Stimulated activated CD4-positive, alpha-beta T cell treated with anti-CD3 and anti-CD28 coated beads, Interleukin-15, amount 100 ng/mL, for 1 hour (primary cell): ENCODE measurements at places on chromosomes 3 and 15.

GRCh38 chr3:71166339-71167240 lies 416.9 kb downstream of the FOXP1 start:
- no peak for DNase-seq

- no peak for DNase-seq
Measured at GRCh38 chr15:83462953-83463433, 15.9 kb downstream of the SH3GL3 start.

DNA sequence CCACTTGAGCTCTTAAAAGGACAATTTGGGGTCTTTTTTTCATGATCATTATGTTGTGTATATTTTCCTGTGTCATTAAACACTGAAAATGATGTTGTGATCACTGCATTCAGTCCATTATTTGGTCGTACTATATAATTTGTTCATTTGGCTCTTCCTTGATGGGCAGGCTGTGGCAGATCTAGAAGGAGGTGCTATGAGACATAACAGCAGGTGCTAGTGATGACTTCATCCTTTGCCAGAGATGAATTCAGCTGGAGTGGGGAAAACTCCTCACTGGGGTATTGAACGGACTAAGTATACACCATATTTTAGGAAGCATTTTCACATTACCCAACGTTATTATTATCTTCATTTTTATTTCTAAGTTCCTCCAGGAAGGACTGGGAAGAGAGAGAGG lies 12.0 kb downstream of the CMTM7 start:
- no peak for DNase-seq

DNA sequence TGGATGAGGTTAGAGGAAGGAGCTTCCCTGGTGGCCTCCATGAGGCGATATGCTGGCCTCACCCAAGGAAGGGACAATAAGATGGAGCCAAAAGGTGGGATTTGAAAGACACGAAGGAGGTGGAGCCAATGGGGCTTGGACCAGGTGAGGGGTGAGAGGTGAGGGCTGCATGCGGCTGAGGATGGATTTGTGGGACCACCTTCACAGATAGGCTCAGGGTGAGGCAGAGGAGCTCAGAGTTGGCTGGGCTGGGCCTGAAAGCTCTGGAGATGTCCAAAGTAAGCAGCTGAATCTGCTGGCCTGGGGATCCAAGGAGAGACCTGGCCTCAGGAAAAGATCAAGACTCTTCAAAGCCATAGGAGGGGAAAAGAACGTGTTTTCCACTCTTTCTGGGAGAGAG lies 49.8 kb downstream of the EXOG start:
- DNase-seq: no peak

DNA sequence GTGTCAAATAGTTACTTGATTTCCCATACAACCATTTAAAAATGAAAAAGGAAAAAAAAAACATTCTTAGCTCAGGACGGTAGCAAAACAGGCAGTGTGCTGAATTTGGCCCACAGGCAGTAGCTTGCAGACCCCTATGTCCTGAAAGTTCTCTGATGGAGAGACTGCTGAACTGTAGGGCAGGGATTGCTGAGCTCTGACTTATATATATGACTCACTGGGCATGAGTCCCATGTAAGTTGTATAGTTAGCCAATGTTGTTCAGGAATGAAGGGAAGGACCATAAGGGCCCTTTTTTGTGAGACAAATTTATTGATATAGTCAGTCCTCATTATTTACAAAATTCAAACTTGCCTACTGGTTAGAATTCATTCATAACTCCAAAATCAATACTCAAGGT lies 36.9 kb upstream of the FRMD4B start:
- no peak for DNase-seq

DNA sequence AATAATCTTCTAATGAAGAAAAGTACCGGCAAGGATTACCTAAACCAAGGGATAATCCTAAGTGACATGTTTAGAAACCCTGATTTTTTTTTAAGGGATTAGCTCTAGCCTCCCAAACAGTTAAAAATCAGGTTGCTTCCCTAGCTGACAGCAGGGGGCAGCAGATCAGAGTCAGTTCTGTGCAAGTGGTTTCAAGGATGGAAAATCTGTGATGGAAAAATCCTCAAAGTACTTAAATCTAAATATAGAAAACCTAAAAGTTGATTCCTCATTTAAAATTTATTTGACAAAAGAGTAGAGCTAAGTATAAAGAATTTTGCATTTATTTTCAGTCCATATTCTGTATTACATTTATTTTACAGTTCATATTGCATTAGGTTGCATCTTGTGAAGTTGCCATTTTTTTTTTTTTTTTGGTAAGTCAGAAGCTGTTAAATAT lies 107.6 kb downstream of the PEX5L start:
- no peak for DNase-seq

DNA sequence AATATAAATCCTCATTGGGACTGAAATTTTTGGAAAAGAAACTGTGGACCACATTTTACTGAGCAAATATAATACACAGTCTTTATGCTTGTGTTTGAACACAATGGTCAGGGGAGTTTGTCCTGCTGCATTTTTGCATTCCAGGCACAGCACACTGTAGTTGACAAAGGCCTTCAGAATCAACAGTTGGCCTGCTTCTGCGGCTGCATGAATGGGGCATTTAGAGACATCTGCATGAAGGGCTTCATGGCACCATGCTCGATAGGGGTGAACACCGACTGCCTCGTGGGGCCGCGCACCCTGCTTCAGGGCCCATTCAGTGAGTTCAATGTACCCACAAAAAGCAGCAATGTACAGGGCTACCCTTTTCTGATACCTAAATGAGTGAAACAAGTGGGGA lies 15.4 kb upstream of the COMMD2 start:
- no peak for DNase-seq

- DNase-seq: no peak
Measured at GRCh38 chr15:49712846-49713450, 92.1 kb downstream of the DTWD1 start.

DNA sequence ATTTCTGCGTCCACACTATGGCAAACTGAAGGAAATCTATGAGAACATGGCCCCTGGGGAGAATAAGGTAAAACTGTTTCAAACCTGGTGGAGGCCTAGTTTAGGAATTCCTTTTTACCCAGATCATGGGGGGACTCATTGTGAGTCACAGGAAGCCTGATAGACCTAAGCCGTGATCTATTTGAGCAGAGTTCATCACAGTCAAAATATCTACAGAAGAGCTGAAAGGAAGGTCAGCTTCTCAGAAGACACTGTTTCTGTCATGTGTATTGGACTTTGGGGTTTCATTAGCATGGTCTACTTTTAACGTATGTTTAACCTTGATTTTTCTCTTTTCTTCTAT lies 1.3 kb downstream of the PSMD2 start:
- DNase-seq: no peak

- DNase-seq: no peak
Measured at GRCh38 chr3:102374863-102375634, 59.8 kb upstream of the ZPLD1 start.

GRCh38 chr3:10177737-10178136 lies 13.0 kb downstream of the IRAK2 start:
- no peak for DNase-seq

- DNase-seq: no peak
Measured at GRCh38 chr3:16509721-16510619, 3.5 kb downstream of the RFTN1 start.

GRCh38 chr3:193446965-193447602 lies 68.5 kb upstream of the ATP13A5 start:
- no peak for DNase-seq

GRCh38 chr3:3443482-3443881 lies 264.0 kb upstream of the CRBN start:
- no peak for DNase-seq

GRCh38 chr3:29281094-29281343 lies 148 bp downstream of the RBMS3 start:
- DNase-seq: no peak

DNA sequence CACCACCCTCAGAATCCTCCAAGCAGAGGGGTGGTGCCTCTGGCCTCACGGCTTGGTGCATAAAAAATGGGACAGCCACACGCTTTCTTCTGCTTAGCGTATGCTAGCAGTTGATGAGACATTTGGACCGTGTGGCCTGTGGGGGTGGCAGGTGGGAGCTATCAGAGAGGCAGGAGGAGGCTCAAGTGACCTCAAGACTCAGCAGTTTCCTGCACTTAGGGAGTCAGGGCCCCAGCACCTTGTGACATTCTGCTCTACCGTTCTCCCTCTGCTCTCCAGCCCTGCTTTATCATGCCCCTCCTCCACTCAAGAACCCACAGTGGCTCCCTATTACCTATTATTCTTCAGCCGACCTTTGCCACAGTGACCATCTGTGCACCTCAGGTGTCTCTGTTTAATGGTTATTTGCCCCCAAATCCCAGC lies 41.0 kb upstream of the CGNL1 start:
- no peak for DNase-seq

- no peak for DNase-seq
Measured at GRCh38 chr3:138609898-138610266, 1.3 kb downstream of the FAIM start.

GRCh38 chr3:30640851-30641250 lies 34.5 kb downstream of the TGFBR2 start:
- no peak for DNase-seq
